Stimulated activated CD8-positive, alpha-beta memory T cell treated with anti-CD3 and anti-CD28 coated beads, Interleukin-15, amount 100 ng/mL, for 4 hours (primary cell): ENCODE measurements at places on chromosomes 2 and 18.

GRCh38 chr2:96655526-96655925, 13.0 kb downstream of the FER1L5 start:
- no peak for DNase-seq

GRCh38 chr2:189830510-189830909, 46.3 kb downstream of the PMS1 start:
- DNase-seq: no peak

DNA sequence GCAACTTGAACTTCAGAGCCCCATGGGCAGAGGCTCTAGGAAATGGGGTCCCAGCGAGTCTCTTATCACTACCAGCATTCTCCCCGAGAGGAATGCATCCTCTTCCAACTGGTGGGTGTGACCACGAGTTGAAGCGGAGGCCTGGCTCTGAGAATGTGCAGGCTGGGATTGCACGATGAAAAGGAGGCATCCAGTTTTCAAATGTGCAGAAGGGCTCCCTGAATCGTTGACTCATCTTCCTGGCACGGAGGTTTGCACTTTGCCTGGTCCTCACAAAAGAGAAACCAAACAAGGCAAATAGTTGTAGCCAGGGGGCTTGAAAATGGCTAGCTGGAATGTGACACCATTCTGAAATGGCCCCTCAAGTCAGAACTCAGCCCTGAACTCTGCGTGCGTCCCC, 216.7 kb downstream of the GLI2 start:
- no peak for DNase-seq

DNA sequence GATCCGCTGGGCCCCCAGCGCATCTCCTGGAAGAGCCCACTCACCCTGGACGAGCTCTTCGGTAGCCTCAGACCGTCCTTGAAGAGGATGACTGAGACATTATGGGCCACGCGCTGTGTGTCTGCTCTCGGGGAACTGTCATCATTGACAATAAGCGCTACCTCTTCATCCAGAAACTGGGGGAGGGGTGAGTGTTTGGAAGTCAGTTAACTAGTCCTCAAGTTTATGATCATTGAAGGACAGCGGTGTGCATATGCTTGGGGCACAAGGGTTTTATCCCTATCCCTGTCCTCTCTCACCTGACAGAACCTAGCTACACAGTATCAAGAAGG, 586 bp downstream of the STK16 start:
- DNase-seq: no peak

GRCh38 chr2:230447455-230448451, 31.8 kb downstream of the SP100 start:
- DNase-seq: no peak
